Stimulated activated CD8-positive, alpha-beta memory T cell treated with anti-CD3 and anti-CD28 coated beads, Interleukin-15, amount 100 ng/mL, for 48 hours (primary cell): ENCODE measurements at places on chromosomes 13 and 19.

- DNase-seq: no peak
Measured at GRCh38 chr13:49938921-49939320, 2.8 kb upstream of the SPRYD7 start.

GRCh38 chr13:97228850-97229521 is 6.9 kb downstream of the MBNL2 start:
- no peak for DNase-seq

DNA sequence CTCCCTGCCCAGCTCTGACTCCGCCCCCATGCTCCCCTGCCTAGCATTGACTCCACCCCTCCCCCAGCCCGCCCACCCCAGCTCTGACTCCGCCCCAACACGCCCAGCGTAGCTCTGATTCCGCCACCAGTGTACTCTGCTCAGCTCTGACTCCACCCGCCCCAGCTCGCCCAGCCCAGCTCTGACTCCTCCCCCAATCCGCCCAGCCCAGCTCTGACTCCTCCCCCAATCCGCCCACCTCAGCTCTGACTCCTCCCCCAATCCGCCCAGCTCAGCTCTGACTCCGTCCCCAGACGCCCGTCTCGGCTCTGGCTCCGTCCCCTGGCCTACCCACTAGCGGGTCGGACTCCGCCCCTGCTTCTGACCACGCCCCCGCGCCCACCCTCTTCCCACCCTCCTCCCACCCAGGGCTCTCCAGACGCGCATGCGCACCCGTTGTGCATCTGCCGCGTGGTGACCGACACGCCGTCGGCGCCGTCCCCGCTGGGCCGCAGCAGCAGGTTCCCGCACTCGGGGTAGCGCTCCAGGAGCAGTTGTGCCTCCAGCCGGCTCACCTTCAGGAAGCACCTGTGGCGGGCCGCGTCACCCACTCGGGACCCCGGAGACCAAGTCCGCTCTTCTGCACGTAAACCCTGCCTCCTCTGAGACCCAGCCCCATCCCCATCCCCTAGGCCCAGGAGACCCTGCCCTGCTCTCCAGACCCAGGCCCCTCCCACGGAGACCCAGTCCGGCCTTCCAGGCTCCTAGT is 10.2 kb downstream of the STAP2 start:
- DNase-seq: peak; percentile 97

GRCh38 chr19:46896076-46896794 is 35.4 kb downstream of the ARHGAP35 start:
- no peak for DNase-seq

DNA sequence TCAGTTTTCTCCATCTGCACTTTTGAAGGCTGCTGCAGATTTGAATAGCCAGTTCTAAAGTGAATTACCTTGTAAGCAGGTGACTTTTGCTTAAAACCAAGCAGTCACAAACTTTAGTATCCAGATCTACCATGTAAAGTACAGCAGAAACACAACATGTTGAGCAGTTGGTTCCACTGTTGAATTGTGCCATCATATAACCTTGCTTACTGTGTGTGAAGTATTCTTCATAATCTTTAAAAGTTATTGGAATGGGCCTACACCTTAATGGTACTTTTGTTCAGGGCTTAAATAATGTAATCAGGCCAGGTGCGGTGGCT is 23.2 kb upstream of the MTUS2 start:
- DNase-seq: no peak

DNA sequence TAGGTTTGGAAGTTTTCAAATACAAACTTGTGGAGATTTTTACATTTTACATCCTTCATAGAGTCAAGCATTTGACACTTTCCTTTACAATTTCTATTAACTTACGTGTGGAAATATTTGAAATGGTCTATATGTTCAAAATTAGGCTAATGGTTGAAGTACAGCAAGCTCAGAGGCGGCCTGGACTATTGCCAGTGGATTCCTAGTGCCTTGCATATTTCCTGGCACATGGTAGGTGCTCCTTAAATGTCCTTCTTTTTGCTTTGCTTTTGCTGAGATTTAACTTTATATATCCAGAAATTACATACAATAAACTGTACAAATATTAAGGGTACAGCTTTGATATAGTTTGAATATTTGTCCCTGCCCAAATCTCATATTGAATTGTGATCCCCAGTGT is 93.9 kb downstream of the UBL3 start:
- no peak for DNase-seq

- DNase-seq: no peak
Measured at GRCh38 chr19:39568604-39569003, 28.6 kb upstream of the EID2 start.

DNA sequence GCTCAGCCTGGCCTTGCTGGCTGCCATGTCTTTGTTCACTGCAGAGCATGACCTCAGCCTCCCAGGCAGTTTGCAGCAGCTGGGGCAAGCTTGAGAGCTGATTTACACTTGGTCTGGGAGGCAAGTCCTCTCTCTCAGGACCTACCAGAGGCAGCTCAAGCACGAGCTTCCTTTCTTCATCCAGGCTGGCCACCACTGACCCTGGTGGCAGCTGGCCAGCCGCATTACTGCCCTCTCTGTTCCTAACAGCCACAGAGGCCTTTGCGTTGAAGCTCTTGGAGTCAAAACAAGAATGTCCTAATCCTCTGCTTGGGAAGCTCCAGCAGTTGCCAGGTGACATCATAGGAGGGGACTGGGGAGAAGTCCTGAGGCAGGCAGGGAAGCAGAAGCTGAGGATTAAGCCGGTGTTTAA is 85.7 kb downstream of the NUFIP1 start:
- DNase-seq: no peak

- no peak for DNase-seq
Measured at GRCh38 chr13:50948601-50949000, 39.0 kb downstream of the RNASEH2B start.

GRCh38 chr13:107765724-107766401 is 449.5 kb downstream of the LIG4 start:
- DNase-seq: no peak

DNA sequence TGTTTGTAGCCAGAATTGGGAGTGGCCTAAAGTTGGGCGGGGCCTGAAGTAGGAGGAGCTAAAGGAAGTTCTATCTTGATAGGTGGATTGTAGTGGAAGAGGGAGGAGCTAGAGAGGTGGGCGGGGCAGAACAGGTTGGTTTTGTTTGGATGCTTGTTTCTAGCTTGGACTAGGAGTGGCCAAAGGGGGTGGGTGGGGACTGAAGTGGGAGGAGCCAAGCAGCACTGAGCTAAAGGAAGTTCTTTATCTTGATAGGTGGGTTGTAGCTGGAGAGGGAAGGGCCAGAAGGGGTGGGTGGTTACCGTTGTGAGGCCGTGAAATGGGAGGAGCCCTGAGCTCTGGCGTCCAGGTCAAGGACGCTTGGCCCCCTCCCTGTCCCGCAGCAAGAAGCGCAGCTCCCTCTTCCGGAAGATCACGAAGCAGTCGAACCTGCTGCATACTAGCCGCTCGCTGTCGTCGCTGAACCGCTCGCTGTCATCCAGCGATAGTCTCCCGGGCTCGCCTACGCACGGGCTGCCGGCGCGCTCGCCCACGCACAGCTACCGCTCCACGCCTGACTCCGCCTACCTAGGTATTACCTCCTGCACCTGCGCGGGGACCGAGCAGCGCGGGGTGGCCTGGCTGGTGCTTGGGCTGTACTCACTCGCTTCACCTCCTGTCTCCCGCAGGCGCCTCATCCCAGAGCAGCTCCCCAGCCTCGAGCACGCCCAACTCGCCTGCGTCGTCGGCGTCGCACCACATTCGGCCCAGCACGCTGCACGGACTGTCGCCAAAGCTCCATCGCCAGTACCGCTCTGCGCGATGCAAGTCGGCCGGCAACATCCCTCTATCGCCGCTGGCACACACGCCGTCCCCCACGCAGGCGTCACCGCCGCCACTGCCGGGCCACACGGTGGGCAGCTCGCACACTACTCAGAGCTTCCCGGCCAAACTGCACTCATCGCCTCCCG is 8.0 kb downstream of the DNASE2 start:
- DNase-seq: peak; percentile 42

GRCh38 chr13:41465898-41466320 is 8.6 kb downstream of the RGCC start:
- no peak for DNase-seq

DNA sequence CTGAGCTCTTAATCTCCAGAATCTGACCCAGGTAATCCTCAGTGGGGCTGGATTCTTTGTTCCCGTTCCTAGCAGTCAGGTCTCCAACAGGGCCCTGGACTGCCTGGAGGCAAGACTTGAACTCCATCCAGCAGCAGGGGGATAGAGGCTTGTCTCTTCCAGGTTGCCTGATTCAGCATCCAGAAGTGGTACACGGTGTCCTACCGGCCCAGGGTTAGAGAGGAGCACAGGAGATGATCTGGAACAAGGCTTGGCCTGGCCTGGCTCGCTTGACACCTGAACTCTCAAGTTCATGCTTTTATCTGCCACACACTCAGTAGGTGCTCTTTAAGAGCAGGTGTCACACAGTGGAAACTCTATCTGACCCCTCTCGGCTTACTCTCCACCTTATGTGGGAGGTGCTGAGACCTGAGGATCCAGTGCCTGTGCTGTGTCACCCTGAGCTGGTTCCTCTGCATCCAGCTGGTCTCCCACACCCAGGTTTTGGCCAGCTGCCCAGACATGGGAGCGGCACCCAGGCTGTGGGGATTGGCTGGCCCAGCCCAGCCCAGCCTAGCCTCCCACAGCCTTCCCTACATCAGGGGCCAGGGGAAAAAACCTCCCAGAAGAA is at the start of gene CYP4F3:
Gene CYP4F3 (plus strand): TSS at position 604 of the 610 bp plus-strand sequence. CDS start 519 bp downstream, outside the sequence.
- no peak for DNase-seq

DNA sequence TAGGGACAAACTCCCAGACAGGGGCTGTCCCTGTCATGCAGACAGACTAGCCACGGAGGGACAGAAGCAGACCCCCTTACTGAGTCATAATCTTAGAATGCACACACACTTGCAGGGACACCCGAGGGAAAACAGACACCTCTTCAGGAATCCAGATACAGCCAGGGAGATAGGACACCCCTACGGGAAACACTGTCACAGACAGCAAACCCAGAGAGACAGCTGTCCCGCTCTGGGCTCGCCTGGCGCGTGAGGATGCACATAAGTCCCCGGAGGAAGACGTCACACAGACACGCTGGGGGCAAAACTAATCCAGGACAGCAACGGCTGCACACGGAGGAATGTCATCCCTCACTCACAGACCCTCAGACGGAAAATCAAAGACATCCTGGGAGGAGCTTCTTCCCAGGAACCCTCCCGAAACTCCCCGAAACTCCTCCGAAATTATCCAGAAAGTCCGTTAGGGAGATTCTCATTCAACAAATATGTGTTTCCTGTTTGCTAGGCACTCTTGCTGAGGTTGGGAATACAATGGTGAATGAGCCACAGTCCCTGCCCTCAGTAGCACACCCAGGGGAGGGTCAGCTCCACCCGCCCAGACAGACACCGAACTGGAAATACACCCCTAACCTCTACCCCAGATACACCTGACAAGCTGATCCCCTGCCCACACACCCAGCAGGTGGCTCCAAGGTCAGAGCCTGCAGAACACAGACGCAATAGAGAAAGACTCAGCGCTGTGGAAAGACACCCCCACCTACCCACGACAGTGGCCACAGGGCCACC is 15.2 kb upstream of the TOMM40 start:
- DNase-seq: no peak

DNA sequence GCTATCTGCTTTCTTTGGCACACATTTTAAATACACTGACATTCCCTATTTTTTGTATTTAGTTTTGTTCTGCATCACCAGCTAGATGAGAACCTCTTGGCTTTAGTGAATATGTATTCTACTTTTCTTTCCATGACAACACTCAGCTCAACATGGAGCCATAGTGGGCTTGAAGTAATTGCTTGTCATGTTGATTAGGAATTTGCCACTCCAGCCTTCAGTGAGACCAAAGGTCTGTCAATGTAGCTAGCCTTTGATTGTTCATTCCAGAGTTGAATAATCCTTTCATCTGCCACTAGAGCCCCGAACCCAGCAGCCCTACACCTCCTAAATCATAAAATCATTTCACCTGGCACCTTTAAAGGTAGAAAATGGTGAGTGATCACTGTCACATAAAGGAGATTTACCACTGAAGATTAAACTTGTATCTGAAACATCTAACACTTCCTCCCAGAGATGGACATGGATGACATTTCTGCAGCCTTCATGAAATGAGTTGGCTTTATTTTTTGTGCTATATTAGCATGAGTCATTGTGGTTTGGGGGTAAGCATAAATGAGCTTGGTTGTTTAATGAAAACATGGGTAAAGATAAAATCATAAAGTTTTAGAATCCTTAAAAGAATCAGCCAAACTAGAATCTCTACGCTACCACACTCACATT is 29.2 kb upstream of the GARRE1 start:
- DNase-seq: no peak

- no peak for DNase-seq
Measured at GRCh38 chr19:47479701-47480503, 4.1 kb downstream of the KPTN start.

DNA sequence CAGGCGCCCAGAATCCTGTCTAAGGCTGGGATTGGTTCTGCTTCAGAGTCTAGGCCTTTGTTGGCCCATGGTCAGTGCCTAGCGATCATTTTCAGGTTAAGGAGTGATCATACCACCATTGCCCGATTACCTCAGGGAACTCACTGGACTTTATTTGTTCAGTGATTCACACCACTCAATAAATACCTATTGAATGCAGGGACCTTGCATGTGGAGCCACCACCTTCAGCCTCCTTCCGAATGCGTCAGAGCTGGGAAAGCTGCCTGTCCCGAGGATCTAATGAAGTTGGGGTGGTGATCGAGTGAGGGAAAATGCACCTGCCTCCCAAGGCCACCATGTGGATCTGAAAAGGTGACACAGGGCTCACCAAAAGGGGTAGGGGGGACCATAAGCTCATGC is 40.0 kb upstream of the POU2F2 start:
- no peak for DNase-seq

GRCh38 chr19:6066661-6067646 is 43.3 kb downstream of the RFX2 start:
- no peak for DNase-seq

DNA sequence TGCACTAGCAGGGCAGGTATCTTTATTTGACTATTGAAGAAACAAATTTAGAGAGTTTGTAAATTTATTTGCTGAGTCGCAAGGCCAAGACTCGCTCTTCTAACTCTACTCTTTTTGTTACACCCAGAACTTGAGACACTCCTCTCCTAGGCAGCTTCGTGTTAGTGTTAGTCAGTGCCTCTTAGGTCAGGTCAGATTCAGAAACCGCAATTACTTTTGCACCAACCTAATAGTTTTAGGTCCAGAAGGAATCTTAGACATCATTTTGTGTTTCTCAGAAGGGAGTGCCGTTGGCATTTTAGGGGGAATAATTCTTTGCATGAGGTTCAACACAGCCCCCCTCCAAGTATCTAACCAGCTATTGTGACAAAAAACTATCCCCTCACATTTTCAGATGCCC is 8.8 kb downstream of the GPR180 start:
- DNase-seq: no peak

DNA sequence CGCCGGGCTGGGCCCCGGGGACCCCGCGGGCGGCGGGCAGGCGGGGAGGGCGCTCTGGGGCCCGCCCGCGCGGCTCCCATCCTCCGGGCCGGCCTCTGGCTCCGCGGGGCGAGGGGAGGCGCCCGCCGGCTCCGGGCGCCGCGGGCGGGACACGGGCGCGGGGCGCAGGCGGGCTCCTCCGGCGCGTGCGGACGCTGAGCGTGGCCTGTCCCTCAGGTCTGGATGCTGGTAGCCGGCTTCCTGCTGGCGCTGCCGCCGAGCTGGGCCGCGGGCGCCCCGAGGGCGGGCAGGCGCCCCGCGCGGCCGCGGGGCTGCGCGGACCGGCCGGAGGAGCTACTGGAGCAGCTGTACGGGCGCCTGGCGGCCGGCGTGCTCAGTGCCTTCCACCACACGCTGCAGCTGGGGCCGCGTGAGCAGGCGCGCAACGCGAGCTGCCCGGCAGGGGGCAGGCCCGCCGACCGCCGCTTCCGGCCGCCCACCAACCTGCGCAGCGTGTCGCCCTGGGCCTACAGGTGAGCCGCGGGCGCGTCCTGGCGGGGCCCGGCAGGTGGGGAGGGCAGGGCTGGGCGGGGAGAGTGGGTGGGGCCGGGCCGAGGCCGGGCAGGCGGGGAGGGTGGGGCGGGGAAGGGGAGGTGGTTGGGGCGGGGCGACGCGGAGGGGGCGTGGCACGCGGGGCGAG is 420 bp downstream of the IL17D start:
- peak; percentile 69 for DNase-seq
